ENCODE measurements at places on chromosomes 12 and 14. TPM values are rescaled to one million over a fixed set of nuclear protein-coding genes. Genes with fewer than 3 reads are reported as not detected.

DNA sequence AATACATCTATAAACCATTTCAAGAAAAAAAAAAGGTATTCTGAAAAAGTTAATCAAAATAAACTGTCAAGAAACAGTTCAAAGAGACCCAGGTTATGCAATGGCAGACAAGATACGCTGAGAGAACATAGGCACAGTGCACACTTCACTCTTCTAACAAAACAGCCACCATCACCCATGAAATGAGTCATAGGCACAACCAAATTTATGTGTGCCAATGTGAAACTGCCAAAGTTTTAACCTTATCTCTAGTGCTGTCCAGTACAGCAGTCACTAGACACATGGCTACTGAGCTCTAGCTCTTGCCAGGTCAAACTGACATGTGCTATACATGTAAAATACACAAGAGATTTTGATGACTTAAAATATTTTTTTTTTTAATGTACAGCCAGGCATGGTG, 1.4 kb downstream of the CEP128 start:
- DNase-seq, result no peak
- peaks cover 6% of the 10 kb centered on the region for H3K4me1 ChIP-seq
- no peak overlapping the region for H3K27ac ChIP-seq
- no peaks in the 10 kb centered on the region for H3K27me3 ChIP-seq
- peak overlapping the region; percentile 52 for H3K4me3 ChIP-seq

- H3K27ac ChIP-seq, result no peak overlapping the region
- no peaks in the 10 kb centered on the region for H3K36me3 ChIP-seq
- no peak overlapping the region for H3K4me3 ChIP-seq
- DNase-seq, result no peak
- peaks cover 4% of the 10 kb centered on the region for H3K27me3 ChIP-seq
Observed at GRCh38 chr12:108782971-108783370, 51.7 kb upstream of the CORO1C start.

DNA sequence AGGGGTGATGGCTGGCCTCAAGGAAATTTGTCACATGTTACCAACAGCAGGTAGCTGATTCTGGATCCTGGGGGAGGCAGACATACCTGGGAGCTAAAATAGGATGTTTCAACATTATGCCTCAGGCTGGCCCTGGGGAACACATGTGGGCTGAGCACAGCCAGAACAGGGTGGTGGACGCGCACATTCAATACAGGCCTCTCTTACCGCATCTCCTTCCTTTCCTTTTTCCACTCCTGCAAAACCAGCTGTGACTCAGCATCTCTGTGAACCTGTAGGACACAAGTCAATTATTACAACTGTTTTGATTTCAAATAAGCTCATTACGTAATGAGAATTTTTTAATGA, 61.0 kb downstream of the NT5DC3 start:
- H3K4me1 ChIP-seq, result peaks cover 10% of the 10 kb centered on the region
- no peak overlapping the region for H3K27ac ChIP-seq
- H3K4me3 ChIP-seq, result no peak overlapping the region
- DNase-seq, result no peak

DNA sequence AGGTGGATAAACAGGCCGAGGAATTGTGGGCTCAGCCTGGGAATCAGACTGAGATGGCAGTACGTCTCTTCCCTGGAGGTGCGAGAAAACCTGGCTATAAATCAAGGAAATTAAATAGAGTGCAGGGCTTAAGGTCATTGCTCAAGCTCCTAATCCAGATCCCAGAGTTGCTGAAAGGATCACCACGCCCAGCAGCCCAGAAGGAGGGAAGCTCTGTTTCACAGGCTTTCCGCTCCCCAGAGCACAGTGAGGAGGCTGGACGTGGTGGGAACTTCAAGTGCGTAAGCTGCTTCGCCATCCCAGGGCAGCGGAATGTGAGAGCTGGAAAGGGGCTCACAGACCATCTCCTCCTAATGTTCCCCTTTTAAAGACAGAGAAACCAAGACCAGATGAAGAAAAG, 651.6 kb upstream of the TBX3 start:
- H3K4me1 ChIP-seq, result no peaks in the 10 kb centered on the region
- no peak overlapping the region for H3K4me3 ChIP-seq
- no peak for DNase-seq
- no peaks in the 10 kb centered on the region for H3K27me3 ChIP-seq

- no peak overlapping the region for H3K27ac ChIP-seq
- peak; percentile 88 for DNase-seq
- H3K36me3 ChIP-seq, result no peaks in the 10 kb centered on the region
- H3K27me3 ChIP-seq, result peaks cover 18% of the 10 kb centered on the region
- H3K4me1 ChIP-seq, result peaks cover 3% of the 10 kb centered on the region
- peak overlapping the region; percentile 88 for H3K4me3 ChIP-seq
Observed at GRCh38 chr12:52307836-52308805, 13.1 kb downstream of the KRT83 start.

DNA sequence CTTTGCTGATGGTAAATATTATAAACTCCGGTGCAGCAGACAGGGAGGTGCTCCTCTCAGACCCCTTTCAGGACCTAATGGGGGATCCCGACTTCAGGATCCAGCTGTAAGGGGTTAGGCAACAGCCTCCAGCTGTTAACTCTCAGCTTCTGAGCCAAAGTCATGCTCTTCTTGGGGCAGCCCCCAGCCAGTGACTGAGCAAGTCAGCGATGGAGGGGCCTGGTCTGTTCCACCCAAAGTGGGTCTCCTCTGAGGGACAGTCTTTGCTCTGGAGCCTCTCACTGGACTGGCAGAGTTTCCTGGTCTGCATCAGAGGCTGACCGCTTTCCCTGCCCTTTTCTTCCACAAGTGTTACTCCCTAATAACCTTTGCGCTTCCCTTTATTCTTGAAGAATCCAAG, 184.2 kb upstream of the DIO3 start:
- H3K4me3 ChIP-seq, result no peak overlapping the region
- no peak for DNase-seq
- H3K27me3 ChIP-seq, result peaks cover 3% of the 10 kb centered on the region
- H3K4me1 ChIP-seq, result no peaks in the 10 kb centered on the region

DNA sequence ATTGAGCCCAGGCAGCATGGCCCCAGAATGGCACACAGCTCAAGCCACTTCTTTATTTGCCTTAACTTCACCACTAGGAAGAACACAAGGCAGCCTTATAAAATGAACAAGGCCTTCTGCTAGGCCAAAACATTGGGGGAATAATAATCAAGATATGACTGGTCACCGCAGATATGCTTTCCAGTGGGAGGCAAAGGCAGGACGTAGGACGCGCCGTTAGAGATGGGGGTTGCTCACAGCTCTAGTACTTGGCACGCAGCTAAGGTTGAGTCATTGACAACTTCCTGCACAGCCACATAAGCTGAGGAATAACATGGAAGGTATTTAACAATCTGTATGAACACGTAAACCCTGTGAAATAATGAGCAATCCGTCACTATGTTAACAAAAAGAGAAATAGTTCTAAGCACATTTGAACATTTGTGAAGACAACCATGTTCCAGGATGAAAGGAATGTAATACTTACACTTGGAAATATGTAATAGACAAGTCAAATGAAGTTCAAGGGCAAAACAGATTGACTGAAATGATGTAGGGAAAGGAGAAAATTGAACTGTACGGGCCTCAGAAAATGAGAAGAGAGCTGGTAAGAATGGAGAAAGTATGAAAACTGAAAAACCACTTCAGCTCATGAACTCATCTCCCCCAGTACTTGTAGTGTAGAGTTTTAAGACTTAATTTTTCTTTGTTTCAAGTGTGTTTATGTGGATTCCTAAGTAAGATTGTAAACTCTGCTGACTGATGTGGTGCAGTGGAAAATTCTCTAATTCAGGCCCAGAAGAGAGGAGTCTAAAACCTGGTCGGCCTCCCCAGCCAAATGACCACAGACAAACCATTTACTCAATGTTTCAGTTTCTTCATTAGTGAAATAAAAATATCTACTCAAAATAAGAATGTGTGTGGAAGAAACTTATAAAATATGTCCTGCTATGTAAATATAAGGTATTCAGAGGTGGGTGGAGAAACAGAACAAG, 59.3 kb upstream of the CCDC91 start:
- peaks cover 2% of the 10 kb centered on the region for H3K27me3 ChIP-seq
- DNase-seq, result no peak
- no peak overlapping the region for H3K27ac ChIP-seq
- H3K4me1 ChIP-seq, result no peaks in the 10 kb centered on the region

DNA sequence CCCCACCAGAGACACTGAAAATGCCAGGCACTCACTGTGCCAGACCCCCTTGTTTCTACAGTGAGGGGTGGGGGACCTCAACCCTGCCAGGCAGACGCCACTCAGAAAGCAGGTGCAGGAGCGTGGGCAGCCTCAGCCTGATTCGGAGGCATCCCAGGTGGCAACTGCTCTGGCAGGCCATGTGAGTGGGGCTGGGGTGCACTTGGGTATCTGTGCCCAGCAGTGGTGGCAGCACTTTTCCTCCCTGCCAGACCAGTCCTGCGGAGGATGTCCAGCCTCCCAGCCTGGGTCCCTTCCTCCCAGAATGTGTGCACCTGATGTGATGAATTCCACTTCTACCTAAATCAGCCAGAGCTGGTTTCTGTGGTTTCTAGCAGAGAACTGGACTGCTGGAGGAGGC, 13.4 kb upstream of the TTC7B start:
- H3K4me3 ChIP-seq, result no peak overlapping the region
- H3K4me1 ChIP-seq, result no peaks in the 10 kb centered on the region
- peaks cover 4% of the 10 kb centered on the region for H3K36me3 ChIP-seq
- H3K27ac ChIP-seq, result no peak overlapping the region
- DNase-seq, result no peak

DNA sequence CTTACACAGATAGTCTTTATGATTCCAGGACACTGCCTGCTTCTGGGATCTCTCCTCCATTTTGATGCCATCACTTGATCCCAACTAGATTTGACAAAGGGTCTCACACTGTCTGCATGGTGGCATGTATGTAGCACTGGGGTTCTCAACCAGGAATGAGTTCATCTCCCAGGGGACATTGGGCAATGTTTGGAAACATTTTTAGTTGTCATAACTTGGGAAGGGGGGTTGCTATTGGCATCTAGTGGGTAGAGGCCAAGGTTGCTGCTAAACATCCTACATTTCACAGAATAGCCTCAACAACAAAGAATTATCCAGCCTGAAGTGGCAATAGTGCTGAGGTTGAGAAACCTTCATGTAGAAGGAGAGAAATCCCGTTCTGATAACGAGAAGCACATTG, 376.2 kb downstream of the DPF3 start:
- no peak for DNase-seq
- no peaks in the 10 kb centered on the region for H3K36me3 ChIP-seq
- H3K4me3 ChIP-seq, result no peak overlapping the region
- H3K4me1 ChIP-seq, result peaks cover 12% of the 10 kb centered on the region
- H3K27ac ChIP-seq, result no peak overlapping the region

GRCh38 chr12:26621932-26622331, 211.1 kb downstream of the ITPR2 start:
- H3K36me3 ChIP-seq, result peaks cover 8% of the 10 kb centered on the region
- H3K4me1 ChIP-seq, result peaks cover 49% of the 10 kb centered on the region
- no peak for DNase-seq
- H3K4me3 ChIP-seq, result peak overlapping the region; percentile 26
- H3K27ac ChIP-seq, result peak overlapping the region; percentile 98

DNA sequence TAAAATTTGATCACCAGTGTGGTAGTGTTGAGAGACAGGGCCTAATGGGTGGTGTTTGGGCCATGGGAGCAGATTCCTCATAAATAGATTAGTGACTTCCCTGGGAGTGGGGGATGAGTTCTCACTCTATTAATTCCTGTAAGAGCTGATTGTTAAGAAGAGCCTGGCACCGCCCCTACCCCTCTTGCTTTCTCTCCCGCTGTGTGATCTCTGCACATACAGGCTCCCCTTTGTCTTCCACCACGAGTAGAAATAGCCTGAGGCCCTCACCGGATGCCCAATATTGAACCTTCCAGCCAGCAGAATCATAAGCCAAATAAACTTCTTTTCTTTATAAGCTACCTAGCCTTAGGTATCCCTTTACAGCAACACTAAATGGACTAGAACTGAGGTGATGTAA, 31.9 kb upstream of the CAND1 start:
- H3K27ac ChIP-seq, result no peak overlapping the region
- no peaks in the 10 kb centered on the region for H3K36me3 ChIP-seq
- H3K4me3 ChIP-seq, result no peak overlapping the region
- DNase-seq, result no peak

DNA sequence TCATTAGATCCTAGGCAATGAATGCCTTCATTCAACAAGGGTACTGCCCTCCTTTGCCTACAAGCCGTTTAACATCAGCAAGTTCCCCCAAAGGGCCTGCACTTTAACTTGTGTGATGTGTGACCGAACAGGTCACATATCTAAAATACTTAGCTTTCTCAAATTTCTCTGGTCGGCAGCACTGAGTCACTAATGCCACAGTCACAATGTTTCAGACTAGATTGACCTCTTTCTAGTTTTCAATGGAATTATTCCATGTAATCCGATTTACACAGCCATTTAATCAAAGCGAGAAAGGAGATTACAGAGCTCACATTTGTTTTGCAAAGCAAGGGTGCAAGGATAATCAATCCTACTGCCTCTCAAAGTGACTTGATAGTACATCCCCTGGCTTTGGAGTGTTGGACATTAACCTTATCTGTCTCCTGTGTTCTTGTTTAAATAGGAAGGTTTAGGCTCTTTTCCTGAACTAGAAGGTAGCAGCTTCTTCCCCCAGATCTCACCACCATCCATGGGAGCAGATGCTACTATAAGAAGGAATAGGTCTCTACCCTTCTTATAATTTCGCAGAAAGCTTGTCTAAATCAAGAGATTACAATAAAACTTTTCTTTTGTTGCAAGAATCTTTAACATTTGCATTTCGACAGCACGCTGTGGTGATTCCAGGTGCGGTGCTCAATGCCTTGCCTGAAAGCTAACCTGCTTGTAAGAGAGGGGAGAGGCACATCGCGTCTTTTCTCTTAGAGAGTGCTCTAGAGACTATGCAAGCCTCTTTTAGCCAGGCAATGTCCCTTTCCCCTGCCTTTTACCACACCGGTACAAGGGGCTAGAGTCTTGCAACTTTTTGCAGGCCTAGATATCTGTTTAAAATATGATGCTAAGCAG, 1.8 kb downstream of the KITLG start:
- peak overlapping the region; percentile 92 for H3K4me3 ChIP-seq
- H3K27ac ChIP-seq, result no peak overlapping the region
- H3K4me1 ChIP-seq, result no peaks in the 10 kb centered on the region
- DNase-seq, result no peak
- no peaks in the 10 kb centered on the region for H3K36me3 ChIP-seq

RARG gene
- total RNA-seq, result 0.27 TPM

SERPINA6 gene
- total RNA-seq, result not detected

DPF3 gene
- 13.7 TPM for total RNA-seq

SPIC gene
- total RNA-seq, result not detected

IQSEC3 gene
- total RNA-seq, result 41.4 TPM

Measured in glutamatergic neuron (in vitro differentiated cells).